ENCODE measurements at places on chromosomes 13 and 19.

DNA sequence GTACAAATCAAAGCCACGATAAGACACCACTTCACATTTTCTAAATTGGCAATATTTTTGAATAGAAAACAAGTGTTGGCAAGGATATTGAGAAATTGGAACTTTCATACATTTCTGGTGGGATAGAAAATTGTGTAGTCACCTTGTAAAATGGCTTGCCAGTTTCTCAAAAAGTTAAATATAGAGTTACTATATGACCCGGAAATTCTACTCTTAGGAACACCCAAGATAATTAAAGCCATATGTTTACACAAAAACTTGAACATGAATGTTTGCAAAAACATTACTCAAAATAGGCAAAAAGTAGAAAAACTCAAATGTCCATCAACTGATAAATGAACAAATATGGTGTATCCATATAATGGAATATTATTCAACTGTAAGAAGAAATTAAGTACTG, 552.5 kb downstream of the TBC1D4 start:
- DNase-seq: no peak

- no peak for DNase-seq
Measured at GRCh38 chr19:46530636-46531035, 35.0 kb upstream of the PNMA8B start.

GRCh38 chr19:10998666-10999065, 37.8 kb downstream of the SMARCA4 start:
- no peak for DNase-seq

- no peak for DNase-seq
Measured at GRCh38 chr13:40665126-40666044, 1.1 kb downstream of the FOXO1 start.

DNA sequence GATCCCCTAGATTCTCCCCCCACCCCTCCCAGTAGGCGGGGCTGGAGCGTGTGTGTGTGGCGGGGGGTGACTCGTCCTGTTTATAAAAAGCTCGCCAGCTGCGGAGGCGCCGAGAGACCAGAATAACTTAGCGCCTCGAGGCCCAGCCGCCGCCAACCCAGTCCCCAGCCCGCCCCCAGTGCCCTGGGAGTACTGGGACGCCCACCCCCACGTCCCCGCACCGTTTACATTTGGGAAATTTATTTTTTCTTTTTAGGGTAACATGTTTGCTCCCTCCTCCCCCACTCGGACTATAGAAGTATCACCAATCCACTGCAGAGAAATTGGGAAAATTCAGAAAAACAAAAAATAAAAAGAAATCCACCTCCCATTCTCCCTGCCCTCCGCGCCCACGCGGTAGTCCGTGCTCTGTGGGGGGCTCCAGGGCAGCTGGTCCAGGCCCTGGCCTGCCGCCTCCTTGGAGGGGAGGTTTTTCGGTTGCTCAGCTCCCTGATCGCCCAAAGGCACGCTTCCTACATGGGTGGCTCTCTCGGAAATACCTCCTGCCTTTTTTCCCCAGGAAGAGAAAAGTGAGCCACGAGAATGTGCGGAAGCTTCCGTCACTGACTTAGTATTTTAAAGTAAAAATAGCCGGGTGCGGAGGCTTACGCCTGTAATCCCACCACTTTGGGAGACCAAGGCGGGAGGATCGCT, 1.5 kb upstream of the RAB3A start:
- no peak for DNase-seq

DNA sequence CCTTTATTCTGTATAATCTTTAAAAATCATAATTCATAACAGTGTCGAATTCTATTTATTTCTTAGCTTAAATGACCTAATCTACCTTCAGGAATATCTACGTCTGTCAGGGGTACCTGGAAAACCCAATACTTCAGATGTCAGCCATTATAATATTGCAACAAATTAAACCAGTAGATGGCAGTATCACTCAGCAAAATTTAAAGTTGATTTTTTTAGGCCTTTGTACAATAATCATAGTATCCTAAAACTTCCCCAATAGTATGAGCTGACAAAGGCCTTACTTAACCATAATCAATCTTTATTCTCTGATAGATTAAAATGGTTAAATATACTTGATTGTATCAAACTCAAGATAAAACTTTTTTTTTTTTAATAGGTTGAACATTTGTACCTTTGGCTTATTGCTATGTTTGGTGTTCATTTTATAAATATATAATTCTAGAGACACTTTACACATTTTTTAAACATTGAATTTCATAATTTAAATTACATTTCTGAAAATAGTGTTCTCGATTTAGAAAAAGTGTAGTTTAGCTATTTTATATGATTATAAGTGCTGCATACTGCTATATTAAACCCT, 830.2 kb upstream of the SPRY2 start:
- no peak for DNase-seq

GRCh38 chr19:55670280-55671053, 4.6 kb upstream of the EPN1 start:
- DNase-seq: no peak

DNA sequence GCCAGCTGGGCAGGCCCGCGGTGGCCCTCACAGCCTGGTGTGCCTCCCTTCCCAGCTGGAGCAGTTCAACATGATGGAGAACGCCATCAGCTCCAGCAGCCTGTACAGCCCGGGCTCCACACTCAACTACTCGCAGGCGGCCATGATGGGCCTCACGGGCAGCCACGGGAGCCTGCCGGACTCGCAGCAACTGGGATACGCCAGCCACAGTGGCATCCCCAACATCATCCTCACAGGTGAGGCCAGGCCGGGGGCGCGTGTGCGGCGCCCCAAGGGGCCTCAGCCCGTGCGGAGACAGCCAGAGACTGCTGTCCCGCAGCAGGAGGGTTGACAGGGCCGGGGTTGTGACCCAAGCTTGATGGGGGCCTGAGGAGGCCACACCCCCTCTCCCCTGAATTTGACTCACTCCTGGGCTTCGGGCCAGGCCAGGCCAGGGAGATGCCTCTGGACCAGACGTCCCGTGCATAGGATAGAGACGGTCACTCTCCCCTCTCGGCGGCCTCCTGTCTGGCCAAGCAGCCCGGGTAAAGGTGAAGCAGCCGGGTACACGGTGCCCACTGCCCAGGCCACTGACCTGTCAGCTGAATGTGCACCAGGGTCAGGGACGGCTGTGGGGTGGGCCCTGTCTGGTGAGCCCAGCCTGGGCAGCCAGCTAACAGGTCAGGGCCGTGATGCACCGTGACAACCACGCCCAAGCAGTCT, 15.4 kb downstream of the COMP start:
- no peak for DNase-seq

DNA sequence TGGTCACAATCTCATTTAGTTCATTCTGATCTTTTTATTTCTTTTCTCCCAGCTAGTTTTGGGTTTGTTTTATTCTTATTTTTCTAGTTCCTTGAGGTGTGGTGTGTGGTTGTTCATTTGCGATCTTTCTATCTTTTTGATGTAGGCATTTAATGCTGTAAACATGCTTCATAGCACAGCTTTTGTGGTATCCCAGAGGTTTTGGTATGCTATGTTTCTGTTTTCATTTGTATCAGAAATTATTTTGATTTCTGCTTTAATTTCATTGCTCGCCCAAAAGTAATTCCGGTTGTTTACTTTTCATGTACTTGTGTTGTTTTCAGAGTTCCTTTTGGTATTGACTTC, 12.6 kb downstream of the DNAJC3 start:
- DNase-seq: no peak

DNA sequence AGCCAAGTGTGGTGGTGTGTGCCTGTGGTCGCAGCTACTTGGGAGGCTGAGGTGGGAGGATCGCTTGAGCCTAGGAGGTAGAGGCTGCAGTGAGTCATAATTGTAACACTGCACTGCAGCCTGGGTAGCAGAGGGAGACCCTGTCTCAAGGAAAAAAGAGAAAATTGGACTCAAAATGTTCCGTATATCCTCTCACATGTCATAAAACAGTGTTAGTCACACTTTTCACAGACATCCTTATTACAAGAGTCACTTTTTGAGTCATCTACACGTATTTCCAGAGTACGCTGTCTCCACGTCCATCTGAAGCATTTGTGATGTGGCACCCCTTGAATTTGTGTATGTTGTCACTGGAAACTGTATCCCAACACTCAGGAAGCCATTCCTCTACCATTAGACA, 133.0 kb downstream of the SIPA1L3 start:
- DNase-seq: no peak

DNA sequence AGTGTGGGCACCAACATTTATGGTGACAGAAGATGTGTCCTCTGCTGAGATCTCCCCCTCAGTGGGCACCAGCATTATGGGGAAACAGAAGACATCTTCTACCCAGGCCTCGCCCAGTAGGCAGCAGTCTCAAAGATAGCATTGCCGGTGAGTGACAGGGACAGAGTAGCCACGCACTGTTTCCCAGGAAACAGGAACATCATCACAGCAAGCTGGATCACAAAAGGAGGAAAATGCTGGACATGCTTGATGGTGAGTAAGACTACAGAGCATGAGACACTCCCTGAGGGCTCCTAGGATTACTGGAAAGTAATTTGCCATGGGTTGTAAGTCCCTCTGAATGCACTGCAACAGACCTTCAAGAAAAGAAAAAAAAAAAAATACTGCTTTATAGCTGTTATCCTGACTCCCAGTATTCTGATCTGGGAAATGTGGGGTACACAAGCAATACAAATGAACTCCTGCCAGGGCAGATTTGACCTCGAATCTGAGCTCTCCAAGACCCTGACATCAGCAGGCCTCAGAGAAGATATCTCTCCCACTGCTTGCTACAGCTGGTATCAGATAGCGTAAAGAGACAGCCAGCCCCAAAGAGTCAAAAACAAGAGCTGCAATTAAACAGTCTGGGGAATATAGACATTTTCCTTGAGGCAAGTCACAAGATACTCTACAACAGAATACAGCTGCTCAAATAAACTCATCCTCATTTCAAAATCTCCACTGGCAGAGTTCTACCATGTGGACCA, 180.4 kb downstream of the RBM26 start:
- no peak for DNase-seq

- DNase-seq: no peak
Measured at GRCh38 chr13:90293793-90294361, 1053.6 kb upstream of the MIR17HG start.

DNA sequence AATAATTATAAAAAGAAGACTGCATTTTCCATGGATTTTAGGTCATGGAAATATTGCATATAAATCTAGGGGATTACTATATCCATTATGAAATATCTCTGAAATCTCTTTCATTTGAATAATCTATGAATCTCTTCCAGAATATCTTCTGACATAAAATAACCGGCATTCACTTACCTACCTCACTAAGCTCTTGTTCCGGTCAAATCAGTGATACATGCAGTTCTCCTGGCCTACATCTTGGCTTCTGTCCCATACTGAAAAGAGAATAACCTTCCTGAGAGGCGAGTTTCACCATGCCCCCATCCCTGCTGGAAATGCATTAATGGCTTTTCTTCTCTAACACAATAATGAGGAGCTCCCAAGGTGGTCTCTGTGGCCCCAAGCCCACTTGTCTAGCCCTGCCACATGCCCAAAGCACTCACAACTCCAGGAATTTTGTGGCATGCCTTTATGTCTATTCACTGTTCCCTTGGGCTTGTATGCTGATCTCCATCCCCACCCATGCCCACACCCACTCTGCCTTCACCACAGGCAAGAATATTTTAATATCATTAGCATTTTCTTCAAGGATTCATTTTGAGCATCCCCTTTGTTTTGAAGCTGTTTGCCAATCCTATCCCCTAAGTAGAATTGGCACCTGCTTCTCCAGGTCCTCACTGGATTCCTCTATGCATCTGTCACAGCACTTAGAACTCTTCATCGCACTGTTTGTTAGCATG, 401.6 kb downstream of the COG6 start:
- DNase-seq: no peak

DNA sequence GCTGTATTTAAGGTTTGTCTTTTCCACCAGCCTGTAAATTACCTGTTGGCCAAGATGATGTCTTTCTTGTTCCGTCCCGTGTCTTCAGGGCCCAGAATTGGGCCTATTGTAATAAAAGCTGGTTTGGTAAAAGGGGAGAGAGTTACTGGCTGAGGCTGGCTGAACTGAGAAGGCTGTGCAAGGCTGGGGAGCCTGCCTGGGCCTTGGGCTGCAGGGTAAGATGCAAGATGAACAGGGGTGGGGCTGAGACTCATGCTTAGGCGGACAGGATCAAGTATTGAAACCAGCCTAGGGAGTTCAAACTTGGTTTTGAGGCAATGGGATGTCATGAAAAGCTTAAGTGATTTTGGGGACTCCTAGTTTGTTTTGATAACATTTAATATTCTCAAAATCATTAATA, 142.3 kb downstream of the PCCA start:
- no peak for DNase-seq

- no peak for DNase-seq
Measured at GRCh38 chr13:31499274-31499673, 240.1 kb upstream of the RXFP2 start.

DNA sequence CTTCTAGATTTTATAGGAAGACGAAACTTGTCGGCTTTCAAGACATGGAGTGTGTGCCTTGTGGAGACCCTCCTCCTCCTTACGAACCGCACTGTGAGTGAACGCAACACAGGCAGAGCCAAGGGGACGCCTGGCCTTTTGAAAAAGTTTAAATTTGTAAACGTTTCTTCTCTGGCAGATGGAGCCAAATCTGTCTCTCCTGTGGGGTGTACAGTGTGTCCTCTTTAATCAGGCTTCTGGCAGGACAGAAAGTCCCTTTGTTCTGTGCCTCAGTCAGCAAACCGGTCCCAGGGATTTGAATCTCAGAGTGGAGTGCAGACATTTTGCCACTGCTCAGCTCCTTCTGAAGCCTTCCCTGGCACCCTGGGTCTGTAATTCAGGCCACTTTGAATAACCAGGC, 56.5 kb downstream of the TNFRSF19 start:
- DNase-seq: no peak

DNA sequence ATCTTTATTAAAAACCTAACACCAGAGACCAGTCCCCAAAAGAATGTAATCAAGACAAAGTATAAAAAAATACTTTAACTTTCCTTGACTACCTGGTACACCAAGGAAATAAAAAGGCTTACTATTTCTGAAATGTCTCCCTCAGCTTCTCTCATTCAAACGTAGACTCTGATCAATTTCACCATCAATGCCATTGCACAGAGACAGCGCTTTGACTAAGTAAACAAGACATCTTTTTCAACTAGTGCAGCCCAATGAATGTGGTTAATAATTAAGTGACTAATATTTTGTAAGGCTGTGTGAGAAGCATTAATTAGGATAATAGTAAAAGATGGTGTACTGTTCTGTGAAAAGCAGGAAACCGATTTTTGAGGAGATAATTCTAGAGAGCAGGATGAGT, 7.3 kb upstream of the RAP2A start:
- no peak for DNase-seq

Data from stimulated activated CD4-positive, alpha-beta T cell treated with anti-CD3 and anti-CD28 coated beads, Interleukin-1b, Interleukin-23, amount 100 ng/mL, for 1 hour (primary cell).